ENCODE measurements at places on chromosomes 11 and 22.

- peak; percentile 21 for DNase-seq
Observed at GRCh38 chr11:104772806-104773241, 125.4 kb downstream of the CASP12 start.

GRCh38 chr11:12453243-12453642 lies 75.9 kb downstream of the PARVA start:
- DNase-seq: no peak

GRCh38 chr22:39362932-39363331 lies 13.1 kb downstream of the SYNGR1 start:
- no peak for DNase-seq

DNA sequence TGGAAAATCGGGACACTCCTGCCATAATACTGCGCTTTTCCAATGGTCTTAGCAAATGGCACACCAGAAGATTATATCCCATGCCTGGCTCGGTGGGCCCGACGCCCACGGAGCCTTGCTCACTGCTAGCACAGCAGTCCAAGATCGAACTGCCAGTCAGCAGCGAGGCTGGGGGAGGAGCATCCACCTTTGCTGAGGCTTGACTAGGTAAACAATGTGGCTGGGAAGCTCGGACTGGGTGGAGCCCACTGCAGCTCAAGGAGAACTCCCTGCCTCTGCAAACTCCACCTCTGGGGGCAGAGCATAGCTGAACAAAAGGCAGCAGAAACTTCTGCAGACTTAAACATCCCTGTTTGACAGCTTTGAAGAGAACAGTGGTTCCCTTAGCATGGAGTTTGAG lies 15.6 kb downstream of the PTH start:
- peak; percentile 45 for DNase-seq

- DNase-seq: no peak
Observed at GRCh38 chr11:96002339-96002738, 78.4 kb upstream of the MTMR2 start.

GRCh38 chr11:63821411-63821810 lies 8.2 kb downstream of the SPINDOC start:
- no peak for DNase-seq

DNA sequence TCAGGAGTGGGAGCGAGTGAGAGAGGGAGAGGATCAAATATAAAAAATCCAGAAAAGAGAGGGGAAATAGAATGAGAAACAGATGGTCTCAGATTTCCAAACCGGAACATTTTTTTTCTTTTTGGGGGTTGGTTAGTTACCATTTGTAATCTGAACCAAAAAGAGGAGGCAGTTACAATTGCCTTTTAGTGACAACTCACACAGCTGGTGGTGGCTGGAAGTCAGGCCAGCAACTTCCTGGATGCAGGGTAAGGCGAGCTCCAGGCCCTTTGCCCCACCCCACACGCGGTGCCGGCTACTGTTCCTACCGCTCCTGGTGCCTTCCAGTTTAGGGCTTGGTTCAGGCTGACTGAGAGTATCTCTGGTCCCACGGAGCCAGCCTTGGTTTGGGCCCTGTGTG lies 21.0 kb upstream of the UBASH3B start:
- no peak for DNase-seq

- DNase-seq: peak; percentile 81
Observed at GRCh38 chr11:8959546-8960166, 4.6 kb downstream of the TMEM9B start.

DNA sequence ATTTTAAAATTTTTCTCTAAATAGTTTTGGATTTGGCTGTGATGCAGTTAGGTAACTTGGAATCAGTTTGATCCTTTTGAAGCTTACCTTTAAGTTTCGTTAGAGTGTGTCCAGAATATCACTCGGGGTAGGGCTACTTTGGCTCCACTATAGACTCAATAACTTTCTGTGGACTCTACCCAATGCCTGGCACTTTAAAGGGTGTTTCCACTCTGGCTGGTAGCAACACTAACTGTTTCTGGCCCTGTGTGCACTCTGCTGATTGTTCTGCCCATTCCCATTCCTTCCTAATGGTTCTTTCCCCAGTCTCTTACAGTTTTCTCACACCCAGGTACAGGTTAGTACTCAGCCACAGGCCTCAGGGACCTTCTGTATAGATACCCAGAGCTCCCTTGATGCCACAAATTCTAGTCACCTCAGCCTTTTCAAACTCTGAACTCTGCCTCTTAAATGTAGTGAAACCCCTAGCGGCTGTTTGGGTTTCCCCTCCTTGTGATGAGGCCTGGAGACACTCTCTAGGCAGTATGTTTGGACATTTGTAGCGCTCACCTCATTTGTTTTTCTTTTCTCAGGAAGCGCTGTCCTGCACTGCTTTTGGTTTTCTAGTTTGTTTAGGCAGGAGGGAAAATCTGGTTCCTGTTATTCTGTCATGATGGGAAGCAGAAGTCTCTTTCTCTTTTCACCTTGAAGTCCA lies 16.8 kb downstream of the CUL5 start:
- no peak for DNase-seq

GRCh38 chr11:43067681-43068080 lies 244.1 kb upstream of the API5 start:
- DNase-seq: no peak

GRCh38 chr11:114156131-114156581 lies 96.6 kb downstream of the ZBTB16 start:
- DNase-seq: no peak

- peak; percentile 41 for DNase-seq
Observed at GRCh38 chr22:33209930-33210784, 152.0 kb upstream of the SYN3 start.

DNA sequence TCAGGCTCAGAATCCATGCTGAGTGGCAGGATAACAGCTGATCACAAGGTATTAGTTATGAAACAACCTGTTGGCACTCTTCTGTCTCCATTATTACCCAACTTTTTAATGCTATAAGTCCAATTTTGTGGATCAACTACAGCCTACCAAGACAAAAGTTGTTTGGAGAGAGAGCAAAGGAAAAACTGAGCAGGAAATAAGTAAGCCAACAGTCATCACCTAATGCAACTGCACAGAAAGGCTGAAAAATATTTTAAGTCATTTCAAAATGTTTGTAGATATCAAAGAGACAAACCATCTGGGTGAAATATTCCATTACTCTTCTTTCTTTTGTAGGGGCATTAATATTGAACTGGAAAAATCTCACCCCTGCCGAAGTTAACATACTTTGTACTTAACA lies 41.6 kb downstream of the FDX1 start:
- no peak for DNase-seq

GRCh38 chr11:131372234-131372962 lies 2.0 kb downstream of the NTM start:
- no peak for DNase-seq

DNA sequence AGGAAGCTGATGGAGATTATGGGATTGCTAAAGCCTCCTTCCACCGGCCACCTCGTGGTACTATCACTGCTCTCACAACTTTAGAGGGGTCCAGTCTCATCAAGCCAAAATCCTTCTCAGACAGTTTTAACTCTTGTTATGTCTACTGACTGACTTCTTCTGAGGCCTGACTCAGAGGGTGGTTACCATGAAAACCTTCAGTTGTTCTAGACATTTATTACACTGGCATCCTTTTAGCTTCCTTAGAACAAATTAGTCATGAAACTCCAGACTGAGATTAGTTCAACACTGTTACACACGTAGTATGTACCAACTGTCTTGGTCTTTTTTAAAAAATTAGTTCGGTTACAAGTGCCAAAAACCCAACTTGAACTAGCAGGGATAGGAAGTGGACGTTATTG lies 7.5 kb downstream of the DIXDC1 start:
- DNase-seq: peak; percentile 57

DNA sequence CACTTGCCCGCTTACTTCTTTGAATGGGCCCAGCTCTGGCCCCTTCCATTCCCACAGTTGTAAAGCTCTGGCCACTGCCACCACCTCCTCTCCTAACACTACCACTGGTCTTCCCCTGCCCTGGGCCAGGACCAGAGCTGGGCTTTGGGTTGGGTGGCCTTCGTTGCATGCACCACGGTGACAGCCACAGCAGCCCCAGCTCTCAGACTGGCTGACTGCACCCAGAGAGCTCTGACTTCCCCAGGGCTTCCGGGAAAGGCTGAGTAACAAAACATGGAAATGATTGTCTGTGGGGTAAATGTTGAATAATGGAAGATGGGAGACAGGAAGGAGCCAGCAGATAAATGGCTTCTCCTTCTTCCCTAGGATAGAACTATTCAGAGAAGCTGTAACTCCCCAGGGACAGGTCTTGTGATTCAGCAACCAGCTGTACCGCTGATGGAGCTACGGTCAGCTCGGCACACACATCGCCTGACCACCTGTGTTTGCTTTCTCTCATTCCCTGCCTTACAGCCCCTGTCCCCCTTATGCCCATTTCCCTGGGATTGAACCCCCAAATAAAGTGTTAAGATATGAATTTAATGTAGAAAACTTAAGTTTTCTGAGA lies 27.6 kb downstream of the SCN4B start:
- DNase-seq: no peak

DNA sequence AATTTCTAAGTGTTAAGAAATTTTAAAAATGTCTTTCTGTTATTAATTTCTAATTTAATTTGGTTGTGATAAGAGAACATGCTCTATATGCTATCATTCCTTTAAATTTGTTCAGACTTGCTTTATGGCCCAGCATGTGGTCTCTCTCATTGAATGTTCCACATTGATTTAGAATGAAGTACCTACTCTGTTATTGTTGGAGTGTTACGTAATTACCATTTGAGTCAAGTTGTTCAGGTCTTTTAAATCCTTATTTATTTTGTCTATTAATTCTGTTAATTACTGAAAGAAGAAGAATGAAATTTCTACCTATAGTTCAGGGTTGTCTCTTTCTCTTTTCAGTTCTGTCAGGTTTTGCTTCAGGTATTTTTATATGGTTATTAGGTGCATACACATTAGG lies 57.0 kb downstream of the PRMT3 start:
- DNase-seq: no peak

DNA sequence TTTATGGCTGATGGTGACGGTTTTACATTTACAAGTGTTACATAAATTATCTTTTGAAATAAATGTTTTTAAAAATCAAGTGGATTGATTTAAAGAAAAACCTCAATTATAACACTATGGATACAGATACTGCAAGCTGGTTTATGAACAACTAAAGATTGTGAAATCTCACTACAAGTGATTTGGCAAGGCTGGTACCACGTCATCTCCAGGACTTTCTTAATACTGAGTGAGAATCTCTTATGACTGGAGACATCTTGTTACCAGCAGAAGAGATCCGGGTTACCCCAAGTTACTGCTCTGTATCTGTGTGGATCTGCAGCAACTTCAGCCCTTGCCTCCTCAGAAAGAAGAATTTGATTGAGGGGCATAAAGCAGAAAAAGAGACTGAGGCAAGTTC lies 452.9 kb downstream of the MN1 start:
- DNase-seq: no peak

- DNase-seq: no peak
Observed at GRCh38 chr11:62501432-62501891, 45.1 kb downstream of the AHNAK start.

- peak; percentile 52 for DNase-seq
Observed at GRCh38 chr11:68659158-68659921, 25.0 kb upstream of the GAL start.

DNA sequence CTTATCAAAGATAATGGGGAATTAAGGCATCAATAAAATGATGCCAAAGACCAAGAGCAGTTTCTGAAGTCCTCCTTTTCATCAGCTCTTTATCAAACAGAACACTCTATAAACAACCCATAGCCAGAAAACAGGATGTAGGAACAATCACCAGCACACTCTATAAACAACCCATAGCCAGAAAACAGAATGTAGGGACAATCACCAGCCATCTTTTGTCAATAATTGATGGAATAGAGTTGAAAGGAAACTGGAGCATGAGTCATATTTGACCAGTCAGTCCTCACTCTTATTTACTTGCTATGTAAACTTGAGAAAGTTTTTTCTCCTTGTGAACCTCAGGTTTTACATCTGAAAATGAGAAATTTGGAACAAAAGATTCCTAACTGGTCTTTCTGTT lies 10.0 kb downstream of the MS4A2 start:
- DNase-seq: peak; percentile 4

DNA sequence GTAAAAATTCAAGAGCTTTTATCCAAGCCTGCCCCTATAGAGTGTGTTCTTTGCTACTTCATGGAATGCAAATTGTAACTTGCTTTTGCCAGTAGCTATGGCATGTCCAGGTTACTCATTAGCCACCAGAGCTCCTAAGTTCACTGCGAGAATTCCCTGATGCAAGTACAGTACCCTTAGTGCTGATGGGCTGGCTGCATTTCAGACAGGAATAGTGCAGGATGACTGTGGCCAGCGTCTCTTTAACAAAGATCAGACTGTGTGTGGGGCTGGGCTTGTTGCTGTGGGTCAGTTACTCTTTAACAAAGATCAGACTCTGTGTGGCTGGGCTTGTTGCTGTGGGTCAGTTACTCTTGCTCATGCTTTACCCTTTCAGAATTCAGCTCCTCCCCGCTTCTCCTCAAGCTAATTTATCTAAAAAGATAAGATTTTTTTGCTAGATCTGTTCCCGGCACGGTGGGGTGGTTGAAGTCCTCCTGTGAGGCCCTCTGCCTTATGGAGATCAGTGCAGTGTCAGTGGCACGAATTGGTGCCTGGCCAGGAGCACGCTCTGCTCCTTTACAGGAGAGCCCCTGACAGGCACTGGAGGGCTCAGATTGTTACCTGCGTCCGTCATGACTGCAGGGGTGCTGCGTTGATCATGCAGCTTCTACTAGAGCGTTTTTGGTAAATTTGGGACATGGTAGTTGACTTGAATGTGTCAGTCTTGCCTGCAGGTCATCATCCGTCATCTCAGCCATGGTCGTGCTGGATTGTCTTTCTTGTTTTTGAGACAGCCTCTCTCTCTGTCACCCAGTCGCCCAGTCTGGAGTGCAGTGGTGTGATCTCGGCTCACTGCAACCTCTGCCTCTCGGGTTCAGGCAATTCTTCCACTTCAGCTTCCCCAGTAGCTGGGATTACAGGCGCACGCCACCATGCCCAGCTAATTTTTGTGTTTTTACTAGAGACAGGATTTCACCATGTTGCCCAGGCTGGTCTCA lies 27.0 kb downstream of the AP2A2 start:
- peak; percentile 85 for DNase-seq

GRCh38 chr11:16278979-16279378 lies 77.4 kb downstream of the SOX6 start:
- no peak for DNase-seq

DNA sequence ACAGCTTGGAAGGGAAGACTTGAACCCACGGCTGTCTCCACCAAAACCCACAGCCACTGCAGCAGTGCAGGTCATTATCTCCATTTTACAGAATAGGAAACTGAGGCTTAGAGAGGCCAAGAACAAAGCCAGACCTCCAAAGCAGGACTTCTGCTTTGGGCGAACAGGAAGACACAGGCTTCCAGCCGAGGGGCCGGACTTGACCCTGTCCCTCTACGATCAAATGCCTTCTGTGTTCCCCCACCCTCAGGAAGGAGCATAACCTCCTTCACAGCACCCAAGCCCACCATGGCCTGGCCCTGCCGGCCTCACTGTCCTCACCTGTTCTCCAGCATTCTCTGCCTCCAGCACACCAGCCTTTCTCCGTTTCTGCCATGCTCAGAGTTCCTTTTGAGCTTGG lies 15.8 kb downstream of the IGLL1 start:
- DNase-seq: no peak

DNA sequence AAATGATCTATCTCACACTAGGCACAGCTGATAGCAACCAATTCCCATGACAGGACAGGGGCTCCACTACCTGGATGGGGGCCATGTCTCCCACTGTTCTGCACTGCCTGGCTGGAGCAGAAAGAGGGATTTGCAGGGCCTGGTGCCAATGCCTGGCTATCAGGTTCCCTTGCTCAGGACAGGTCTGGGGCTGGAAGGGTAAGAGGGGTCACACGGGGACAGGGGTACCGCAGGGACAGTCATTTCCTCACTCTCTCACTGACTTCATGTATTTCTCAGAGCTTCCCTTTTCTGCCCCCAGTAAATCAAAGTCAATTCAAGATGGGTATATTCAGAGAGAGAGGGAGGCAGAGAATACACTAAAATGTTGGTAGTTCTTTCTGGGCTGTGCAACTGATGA lies 119.1 kb upstream of the CSNK2A3 start:
- DNase-seq: no peak

Data from A549 (cell line).